ENCODE measurements at places on chromosomes 12 and 14.

- DNase-seq, result no peak
Measured at GRCh38 chr14:85858634-85859033, 328.7 kb downstream of the FLRT2 start.

GRCh38 chr12:71439362-71439612 is 311 bp upstream of the LGR5 start:
- DNase-seq, result no peak

DNA sequence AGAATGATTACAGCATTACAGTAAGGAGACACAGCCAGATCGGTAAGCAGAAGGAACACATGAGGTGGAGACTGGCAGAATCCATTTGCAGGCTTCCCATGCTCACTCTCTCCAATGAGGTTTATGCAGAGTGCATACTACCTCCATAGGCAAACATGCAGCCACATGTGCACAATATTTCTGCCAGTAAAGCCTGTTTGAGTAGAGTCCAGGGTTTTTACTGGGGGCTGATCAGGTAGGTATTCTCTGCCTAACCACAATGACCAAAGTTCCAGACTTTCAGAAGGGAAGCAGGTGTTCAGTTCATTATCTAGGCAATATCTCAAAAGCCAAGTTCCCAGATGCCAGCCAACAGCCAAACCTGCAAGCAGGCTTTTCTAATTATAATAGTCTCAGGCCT is 31.1 kb downstream of the INTS13 start:
- no peak for DNase-seq

DNA sequence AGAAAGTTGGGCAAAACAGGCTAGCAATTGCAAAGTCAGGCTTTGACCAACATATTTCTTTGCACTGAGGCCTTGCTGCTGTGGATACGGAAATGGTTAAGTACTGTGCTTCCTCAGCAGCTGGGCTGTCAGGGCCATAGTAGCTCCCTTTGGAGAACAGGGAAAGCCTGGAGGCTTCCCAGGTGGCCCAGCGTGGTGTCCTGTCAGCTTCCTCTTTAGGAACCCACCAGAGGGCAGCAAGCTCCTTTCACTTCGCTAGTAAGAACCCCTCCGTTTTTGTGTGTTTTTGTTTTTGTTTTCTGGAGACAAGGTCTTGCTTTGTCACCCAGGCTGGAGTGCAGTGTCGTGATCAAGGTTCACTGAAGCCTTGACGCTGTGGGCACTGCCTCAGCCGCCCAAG is 1.7 kb upstream of the CFAP251 start:
- no peak for DNase-seq

Measured in CD8-positive, alpha-beta memory T cell (primary cell).